Mucosa of gallbladder (tissue), 1 donor: ENCODE measurements at places on chromosomes 6 and 20.

GRCh38 chr20:60785785-60786184 is 466.3 kb upstream of the CDH4 start:
- DNase-seq: no peak

- DNase-seq: peak; percentile 74
These were observed 67.2 kb downstream of the PTPN1 start for GRCh38 chr20:50577175-50578018.

- no peak for DNase-seq
These were observed 1369.1 kb downstream of the EPHA7 start for GRCh38 chr6:92050216-92050615.

GRCh38 chr6:50353603-50354002 is 303.9 kb upstream of the DEFB112 start:
- DNase-seq: no peak

GRCh38 chr6:9697263-9697931 is 717.5 kb downstream of the TFAP2A start:
- DNase-seq: no peak

GRCh38 chr6:56682635-56683034 is 39.9 kb upstream of the DST start:
- DNase-seq: no peak

DNA sequence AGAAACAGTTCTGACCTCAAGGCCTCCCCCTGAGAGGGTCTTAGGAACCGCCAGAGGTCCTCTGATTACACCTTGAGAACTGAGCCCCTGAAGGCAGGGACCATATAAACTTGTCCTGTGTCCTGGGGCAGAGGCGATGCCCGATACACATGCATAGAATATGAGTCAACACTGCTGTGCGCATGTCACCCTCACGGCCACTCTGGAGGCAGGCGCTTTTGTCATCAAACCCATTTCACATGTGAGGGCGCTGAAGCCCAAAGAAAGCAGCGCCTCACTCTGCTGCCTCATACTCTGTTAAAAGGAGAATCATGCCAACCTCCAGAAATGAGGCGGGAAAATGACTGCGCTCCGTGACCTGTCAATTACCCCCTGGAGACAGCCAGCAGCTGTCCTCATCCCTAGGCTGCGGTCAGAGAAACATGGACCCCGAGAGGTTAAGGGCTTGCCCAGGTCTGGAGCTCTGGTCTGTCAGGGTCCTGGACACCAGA is 158.3 kb downstream of the GRM4 start:
- no peak for DNase-seq

- no peak for DNase-seq
These were observed 73.9 kb downstream of the PKIB start for GRCh38 chr6:122683989-122684651.

DNA sequence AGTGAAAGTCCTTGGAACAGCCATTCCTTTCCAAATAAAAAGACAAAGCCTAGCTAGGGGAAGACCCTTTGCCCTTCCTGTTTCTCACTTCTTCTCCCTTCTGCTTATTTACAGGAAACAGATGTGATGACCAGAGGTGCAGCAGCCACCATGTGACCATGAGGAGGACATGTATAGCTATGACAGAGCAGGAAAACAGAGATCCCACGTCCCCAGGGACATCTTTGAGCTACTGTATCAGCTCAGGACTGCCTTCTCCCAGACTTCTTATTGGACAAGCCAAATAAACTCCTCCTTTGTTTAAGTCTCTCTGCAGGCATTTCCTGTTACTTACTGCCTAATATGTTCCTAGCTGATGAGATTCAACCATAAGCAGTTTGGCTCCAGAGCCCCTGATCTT is 133.1 kb upstream of the MLN start:
- no peak for DNase-seq

DNA sequence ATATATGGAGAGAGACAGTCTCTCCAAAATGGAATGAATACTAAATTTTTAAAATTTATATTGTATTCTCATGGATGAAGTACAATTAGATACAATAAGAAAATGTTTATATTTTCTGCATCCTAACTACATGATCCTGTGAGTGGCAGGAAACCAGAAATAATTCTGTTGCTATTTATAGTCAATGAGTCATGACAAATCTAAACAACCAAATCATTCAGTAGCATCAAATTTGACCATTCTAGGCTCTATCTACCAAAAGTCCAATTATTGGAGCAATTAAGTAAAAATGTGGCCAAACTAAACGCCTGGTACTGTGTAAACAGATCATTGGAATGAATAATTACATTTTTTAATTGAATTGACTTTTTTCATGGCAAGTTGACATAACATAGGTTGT is 959.8 kb downstream of the EPHA7 start:
- DNase-seq: no peak

DNA sequence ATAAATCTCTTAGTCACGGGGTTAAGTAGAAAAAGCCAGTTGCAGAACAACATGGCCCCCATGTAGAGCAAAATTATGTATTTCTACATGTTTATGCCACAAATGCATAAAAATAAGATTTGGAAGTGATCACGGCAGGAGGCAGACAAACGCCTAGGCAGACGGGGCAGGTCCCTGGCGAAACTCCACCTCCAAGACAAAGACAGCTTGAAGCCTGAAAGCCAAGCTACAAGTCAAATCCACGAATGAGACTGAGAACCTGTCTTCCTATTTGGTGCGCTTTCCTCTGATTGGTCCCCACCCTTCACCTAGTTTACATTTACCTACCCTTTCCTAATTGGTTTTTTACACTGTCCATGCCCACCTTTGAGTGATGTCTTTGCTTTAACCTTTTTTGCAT is 28.7 kb upstream of the AHCY start:
- DNase-seq: no peak

DNA sequence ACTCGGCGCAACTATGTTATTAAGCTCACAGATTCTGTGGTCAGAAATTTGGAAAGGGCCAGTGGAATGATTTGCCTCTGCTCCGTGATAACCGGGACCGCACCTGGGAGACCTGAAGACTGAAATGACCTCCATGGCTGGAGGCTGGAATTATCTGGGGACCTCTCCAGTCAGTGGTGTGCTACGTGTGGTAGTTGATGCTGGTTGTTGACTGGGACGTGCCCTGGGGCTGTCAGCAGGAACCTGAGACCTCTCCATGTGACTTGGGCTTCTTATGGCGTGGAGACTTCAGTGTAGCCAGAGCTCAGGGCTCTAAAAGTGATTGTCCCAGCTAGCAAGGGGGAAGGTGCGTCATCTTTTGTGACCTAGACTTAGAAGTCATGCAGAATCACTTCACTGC is 50.3 kb downstream of the CHMP4B start:
- no peak for DNase-seq

DNA sequence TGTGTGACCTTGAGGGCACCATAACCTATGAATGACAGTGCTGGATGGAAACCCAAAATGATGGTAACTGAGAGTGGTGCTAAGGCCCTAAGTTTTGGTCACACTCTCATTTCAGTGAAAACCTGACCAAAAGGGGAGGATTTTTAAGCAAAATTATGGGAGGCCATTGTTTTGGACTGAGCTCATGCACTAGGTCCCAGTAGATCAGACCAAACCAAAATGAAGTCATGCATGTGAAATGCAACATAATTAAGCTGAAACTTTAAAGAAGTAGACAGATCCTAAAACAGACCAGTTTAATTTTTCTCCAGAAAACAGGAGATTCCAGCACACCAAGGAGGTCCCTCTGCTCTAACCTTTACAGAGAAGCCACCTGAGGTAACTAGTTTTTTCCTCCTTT is 24.0 kb upstream of the THBS2 start:
- no peak for DNase-seq

GRCh38 chr20:34824452-34824805 is 1.0 kb downstream of the NCOA6 start:
- peak; percentile 75 for DNase-seq

GRCh38 chr6:1950631-1951030 is 294.8 kb downstream of the GMDS start:
- DNase-seq: no peak

DNA sequence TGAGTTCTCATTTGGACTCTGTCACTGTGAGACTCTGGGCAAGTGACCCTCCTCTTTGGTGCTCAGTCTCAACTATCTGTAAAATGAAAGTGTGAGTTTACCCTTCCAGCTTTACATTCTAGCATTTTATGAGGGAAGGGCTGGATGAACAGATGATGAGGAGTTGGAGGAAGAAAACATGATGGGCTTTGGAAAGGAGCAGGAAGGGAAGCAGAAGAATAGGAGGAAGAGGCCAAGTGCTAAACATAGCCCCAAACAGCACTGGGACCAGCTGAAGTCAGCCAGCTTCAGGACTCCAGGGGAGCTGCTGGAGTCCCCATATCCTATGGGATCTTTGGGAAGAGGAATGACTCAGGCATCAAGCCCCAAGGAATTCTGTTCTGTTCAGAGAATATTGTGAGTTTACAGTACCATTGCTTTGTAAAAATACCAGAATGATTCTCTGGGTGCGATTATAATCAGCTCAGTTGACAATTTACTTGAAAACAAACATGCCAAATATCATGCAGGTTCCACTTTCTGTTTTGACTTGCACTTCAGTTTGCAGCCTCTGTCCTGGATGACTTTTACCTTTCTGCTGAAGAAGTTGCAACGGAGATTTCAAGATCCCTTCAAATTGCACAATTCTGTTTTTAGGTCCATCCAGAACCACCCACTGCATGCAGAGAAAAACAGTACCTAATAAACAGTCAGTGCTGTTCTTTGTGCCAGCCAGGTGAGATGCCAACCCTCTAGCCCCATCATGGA is 3.2 kb downstream of the CD40 start:
- no peak for DNase-seq

GRCh38 chr20:57483287-57484050 is 41.5 kb downstream of the CTCFL start:
- DNase-seq: no peak

- DNase-seq: no peak
These were observed 155.5 kb downstream of the BCAS1 start for GRCh38 chr20:53914781-53915445.

- DNase-seq: no peak
These were observed 76.2 kb upstream of the OLIG3 start for GRCh38 chr6:137570393-137570792.

- no peak for DNase-seq
These were observed 137.6 kb upstream of the MARCKS start for GRCh38 chr6:113719545-113719944.

GRCh38 chr20:38473367-38473795 is 738 bp downstream of the RALGAPB start:
- no peak for DNase-seq

- no peak for DNase-seq
These were observed 3.3 kb upstream of the LIME1 start for GRCh38 chr20:63733117-63733516.

GRCh38 chr6:146861029-146861563 is 262.3 kb downstream of the ADGB start:
- DNase-seq: no peak

DNA sequence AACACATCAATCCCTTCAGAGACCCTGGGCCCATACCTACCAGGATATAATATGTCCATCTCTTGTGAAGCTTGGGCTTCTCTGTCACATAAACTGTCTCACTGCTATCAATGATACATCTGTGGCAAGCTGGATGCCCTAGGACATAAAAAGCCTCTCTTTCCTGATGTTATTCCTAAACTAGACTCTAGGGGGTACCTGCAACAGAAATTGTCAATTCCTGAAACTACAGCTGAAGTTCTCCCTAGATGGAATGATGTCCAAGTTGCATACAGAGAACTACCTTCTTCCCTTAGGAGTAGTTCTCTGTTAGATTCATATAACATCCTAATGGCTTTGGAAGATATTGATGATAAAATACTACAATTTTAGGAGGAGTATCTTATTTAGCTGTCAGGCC is 35.8 kb downstream of the TBX18 start:
- no peak for DNase-seq

DNA sequence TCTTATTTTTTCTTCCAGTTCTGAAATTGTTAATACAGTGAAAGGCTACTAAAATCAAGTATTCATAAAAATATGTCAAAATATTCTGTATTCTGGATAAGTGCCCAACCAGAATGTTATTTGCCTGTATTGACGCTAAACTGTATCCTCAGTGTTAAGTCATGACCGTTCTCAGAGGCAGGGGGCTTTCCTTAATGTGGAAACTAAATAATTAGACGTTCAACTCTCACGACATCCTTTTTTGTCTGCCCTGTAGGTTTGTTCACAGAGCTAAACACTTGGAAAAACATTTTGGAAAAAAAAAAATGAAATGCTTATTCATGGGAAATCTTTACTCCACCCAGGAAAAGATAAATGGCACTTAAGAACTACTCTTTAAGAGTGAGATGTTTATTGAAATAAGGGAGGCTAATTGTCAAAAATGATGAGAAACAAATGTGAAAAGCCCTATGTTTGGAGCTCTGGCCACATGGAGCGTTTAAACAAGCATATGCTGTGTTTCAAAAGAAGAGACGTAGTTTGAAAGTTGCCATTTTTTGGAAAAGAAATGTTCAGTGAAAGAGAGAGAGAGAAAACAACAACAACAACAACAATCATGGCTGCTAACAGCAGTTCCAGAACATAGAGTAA is 453.1 kb upstream of the MARCKS start:
- no peak for DNase-seq

DNA sequence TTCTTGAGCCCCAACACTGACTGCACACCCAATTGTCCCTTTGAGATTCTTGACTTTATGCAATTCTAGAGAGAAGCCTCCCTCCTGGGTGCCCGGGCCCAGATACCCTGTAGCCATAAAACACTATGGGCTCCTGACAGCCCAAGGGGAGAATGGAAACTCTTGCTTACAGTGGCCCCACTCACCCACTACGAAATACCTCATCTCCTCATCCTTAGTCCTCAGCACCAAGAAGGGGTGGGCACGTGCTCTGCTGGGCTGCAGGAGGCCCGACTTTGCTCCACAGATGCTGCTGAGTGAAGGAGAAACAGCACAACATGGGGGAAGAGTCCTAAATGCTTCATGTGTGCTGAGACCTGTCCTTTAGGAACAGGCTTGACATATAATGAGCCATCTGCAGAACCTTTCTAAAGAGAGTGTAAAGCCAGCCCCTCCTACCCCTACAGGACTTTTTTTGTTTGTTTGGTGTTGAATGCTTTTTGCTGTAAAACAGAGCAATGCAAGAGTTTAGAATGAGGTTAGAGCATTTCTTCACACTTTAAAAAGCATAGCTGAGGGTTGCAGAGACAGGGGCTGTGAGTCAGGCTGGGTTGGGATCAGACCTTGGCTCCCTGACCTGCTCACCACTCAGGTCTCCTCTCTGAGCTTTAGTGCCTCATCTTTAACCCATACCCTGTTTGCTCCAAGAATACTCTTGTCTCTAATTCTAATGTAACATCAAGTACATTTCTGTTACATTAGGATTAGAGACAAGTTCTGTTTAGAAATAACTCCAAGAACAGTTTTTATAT is 17.6 kb upstream of the SIRPG start:
- no peak for DNase-seq

DNA sequence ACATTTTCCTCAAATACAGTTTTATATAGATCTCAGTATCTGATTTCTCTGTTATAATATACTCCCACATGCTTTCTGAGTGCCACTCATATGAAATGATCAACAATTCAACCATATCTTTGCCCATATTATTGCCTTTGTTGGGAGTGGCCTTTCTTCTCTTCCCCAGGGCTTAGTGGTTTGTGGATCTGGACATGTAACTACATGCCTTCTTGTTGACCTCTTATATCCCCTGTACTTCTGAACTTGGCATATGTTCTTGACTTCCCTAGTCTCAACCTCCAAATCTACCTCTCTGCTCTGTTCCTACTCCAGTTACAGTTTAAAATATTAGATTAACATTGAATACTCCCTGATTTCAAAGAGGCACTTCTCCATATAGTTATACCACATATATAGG is 34.3 kb upstream of the PRIM2 start:
- no peak for DNase-seq

GRCh38 chr6:95802978-95803377 is 212.8 kb upstream of the FUT9 start:
- DNase-seq: no peak
